T-helper 2 cell (primary cell): ENCODE measurements at places on chromosomes 6 and 20.

DNA sequence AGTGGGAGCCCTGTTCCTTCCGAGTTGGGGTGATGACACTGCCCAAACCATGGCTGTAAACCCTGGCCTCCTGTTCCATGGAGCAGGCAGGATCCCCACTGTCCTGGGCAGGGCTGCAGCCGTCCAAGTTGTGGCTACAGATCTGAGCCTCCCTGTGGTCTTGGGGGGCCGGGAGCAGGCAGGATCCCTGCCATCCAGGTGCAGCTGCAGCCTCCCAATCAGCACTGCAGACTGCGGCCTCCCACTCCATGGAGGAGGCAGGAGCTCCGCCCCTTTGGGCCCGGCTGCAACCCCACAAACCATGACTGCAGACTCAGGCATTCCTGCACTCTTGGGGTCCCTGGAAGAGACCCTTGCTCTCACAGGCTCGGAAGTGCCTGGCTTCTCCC is 872.1 kb upstream of the GJE1 start:
- DNase-seq = no peak

DNA sequence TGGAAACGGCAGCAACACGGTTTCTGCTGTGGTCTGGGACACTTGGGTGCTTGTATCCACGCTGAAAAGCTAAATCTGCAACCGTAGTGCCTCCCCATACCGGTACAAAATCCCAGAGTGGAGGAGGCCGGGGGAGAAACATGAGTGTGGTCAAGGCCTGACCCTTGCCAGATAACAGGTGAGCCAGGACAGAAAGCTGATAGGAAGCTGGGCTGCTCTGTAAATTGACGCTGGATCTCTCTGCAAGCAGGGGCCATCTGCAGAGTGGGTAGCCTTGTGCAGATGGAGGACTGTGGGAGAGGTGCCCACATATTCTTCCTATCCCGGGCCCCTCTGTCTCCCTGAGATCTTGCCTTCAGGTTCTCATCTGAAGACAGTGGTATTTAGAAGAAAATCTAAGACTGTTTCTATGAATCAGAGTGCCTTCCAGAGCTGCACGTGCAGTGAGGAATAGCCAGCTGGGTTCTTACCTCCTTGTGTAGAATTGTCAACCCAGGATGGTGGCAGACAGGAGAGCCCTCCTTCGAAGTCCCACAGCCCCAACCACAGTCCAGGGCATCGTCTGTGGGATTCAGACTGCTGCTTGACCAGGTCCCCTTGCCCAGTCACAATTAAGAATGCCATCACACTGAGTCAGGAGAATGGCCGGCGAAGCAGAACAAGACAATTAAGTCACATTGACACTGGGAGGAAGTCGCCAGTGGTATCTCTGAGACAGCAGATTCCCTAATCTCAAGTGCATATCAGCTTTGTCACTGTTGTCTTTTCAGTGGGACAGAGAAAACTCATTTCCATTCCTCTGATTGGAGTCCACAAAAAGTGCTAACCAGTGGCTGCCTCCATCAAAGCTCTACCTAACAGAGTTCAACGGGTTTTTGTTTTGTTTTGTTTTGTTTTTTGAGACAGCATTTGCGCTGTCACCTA is 100.0 kb upstream of the RIPOR2 start:
- no peak for DNase-seq

- no peak for DNase-seq
Observed at GRCh38 chr6:110430236-110430635, 14.9 kb upstream of the DDO start.

DNA sequence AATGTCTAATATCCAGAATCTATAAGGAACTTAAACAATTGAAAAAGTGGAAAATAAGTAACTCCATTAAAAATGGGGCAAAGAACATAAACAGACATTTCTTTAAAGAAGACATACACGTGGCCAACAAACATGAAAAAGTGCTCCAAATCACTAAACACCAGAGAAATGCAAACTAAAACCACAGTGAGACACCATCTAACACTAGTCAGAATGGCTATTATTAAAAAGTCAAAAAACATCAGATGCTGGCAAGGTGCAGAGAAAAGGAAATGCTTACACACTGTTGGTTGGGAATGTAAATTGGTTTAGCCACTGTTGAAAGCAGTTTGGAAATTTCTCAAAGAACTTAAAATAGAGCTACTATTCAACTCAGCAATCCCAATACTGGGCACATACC is 169.2 kb upstream of the MANEA start:
- DNase-seq = no peak

DNA sequence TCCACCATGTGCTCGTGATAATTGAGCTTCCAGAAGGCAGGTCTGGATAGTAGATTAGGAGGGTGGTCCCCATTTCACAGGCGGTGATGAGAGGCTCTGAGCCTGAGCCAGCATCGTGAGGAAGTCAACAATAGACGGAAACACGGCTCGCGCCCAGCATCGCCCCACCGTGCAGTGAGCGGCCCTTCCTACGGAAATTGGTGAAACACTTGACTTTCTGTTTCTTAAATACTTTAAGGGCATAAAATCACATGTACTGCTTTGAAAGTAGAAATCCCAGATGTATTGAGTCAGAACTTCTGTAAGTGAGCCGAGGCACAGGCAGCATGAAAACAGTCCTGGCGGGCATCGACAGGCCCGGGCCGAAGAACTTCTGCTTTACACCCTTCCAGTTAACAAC is 4.3 kb upstream of the KIF25 start:
- no peak for DNase-seq

GRCh38 chr6:73560182-73560732 is 39.4 kb upstream of the EEF1A1 start:
- no peak for DNase-seq

DNA sequence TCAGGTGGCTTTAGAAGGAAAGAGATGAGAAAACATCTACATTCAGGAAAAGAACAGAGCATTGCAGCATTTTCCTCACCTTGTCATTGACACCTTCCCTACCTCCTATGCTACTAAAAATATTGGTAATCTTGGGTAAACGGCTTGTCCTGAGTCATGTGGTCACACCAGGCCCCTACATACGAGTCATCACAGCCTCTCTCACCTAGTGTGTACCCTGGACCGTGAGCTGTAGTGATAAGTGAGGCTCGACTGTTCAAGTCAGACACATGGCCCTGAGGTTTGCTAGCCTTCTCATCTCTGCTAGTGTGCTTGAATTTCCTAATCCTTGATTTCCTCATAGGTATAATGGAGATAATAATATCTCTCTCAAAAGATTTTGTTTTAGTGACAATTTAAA is 29.6 kb upstream of the TMEM244 start:
- DNase-seq = no peak

DNA sequence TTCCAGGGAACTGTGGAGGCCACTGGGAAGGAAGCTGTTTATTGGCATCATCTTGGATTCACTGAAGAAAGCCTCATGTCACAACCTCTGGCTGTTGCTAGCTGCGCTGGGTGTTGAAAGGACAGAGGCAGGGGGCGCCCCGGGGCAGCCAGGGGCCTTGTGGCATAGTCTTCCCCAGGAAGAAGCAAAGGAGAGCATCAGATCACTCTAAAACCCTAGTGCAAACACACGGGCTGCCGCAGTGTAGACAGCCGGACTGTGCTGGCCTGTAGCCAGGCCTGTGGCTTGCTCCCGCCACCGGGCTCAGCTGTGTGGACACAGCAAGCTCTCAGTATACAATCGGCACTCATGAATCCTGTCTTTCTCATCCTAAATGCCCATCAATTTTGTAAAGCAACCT is 23.8 kb upstream of the SMOC2 start:
- DNase-seq = no peak

GRCh38 chr6:147037881-147038280 is 166.3 kb upstream of the STXBP5 start:
- DNase-seq = no peak

DNA sequence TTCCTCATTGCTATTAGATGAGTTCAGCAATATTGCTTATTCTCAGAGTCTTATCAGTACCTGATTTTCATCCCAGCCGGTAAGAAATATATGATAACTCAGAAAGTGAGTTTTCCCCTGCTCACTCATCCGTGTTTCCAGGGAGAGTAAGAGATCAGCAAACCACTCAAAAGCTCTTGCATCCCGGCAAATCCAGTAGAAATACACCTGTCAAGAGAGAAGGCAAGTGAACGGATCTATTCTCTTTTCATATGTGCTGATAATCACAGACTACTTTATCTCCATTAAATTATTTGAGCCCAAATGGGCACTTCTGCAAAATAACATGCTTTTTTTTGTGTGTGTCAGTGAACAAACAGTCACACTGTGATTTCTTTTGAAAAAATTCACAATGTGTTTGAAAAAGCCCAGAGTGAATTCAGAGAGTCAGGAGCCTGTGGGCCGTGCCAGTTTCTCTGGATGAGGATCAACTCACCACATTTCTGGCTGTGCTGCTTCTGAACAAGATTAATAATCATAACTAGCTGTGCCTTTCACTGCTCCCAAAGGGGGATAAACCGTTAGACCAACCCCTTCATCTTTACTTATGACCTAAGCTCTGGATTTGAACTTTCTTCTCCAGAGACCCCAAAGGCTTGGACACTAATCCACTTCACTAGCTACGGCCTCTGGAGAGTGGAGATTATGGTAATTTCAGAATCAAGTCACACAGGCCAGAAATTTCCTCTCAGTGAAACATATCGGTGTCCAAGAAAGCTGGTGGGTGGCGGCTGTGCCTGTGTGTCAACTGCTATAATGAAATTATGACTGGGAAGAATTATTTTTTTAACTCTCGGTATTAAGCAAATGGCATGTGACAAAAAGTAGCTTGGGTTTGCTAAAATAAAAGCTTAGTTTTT is 44.2 kb downstream of the NOX3 start:
- DNase-seq = no peak

GRCh38 chr20:1291191-1291741 is 25.2 kb downstream of the SNPH start:
- DNase-seq = no peak

- DNase-seq = no peak
Observed at GRCh38 chr20:1001116-1001515, 995 bp downstream of the RSPO4 start.

DNA sequence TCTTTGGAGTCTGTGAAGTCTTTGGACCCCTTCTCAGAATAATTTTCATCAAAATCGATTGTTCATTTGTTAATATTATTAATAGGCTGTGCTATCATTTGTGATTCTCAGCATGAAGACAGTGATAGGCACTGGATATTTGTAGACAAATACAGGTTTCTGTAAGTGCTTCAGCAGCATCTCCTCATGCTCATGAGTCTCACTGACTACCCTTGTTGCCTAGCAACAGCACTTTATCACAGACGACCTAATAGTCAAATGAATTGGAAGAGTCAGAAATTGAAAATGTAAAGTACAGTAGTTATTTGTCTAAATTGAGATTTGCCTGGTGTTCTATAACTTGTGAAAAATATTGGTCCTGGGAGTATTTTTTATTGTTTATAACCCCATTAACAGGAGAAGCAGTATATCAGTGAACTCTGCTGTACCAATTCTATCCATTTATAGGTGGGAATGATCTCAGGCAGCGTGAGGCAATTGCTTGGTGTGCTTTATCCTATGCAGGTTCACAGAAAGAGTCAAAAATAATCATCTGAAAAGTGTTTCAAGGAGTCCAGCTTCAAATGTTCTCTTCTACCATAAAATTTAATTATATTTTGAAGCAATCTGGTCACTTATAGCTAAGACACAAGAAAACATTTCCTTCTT is 684.6 kb downstream of the RFPL4B start:
- no peak for DNase-seq

GRCh38 chr6:35391240-35391968 is 49.0 kb downstream of the PPARD start:
- DNase-seq = no peak

DNA sequence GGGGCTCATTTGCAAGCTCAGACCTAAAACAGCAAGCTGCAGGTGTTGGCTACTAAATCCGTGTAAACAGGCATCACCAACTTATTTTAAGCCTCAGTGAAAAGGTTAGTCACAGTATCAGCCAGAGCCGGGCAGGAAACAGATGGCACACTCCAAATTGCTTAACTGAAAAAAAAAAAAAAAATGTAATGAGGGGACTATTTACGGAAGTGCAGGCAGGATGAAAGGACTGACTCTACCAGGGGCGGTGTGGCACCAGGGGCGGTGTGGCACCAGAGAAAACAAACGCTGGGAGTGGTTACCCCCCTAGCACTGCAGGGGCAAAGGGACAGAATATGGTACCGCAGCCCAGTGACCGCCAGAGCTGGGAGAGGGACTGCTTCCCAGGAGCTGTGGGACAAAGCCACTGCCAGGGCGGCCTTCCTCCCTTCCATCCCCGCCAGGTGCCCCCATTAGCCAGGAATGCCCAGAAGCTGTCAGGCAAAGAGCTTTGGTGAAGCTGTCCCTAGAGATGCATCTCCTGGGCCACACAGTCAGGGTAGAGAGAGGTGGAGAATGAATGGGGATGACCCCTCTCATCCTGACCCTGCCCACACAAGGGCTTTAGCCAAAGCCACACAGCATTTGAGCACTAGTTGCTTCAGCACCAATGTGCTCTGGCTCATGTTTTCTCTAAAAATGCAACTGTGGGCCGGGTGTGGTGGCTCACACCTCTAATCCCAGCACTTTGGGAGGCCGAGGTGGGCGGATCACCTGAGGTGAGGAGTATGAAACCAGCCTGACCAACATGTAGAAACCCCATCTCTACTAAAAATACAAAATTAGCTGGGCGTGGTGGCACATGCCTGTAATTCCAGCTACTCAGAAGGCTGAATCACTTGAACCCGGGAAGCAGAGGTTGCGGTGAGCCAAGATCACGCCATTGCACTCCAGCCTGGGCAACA is 39.6 kb upstream of the GFOD1 start:
- DNase-seq = no peak

- DNase-seq = no peak
Observed at GRCh38 chr6:34053721-34054120, 92.2 kb downstream of the GRM4 start.

DNA sequence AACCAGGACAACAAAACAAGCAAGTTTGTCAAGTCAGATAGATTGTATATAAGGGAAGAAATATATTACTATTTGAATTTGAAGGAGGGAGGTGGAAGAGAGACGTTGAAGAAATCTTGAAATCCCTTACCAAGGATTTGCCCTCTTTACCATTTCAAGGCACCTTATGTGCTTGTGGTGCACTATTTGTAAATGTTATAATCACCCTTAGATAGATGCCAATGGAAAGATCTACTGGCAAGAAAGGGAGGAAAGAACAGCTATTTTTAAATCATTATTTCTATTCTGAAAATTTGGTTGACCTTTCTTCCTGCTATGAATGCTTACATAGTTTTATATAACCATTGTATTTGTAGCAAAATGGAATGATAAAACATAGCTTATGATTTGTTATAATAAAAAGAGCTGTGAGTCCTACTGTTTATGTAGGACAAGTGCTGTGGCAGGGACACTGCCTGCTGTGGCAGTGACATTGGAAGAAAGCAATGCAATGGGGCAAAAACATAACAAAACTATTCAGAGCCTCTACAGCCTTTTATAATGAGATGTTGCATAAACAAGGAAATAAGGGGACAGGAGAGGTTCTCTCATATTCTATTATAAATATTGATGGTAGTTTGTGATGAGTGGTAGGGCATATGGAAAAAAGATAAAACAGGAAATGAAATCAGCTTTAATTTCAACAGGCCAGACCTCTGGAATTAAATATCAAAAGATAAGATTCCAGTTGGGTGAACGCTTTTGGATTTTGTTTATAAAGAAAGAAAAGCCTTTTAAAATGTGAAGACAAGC is 1145.2 kb upstream of the GJE1 start:
- no peak for DNase-seq

- DNase-seq = no peak
Observed at GRCh38 chr6:116616737-116617053, 416 bp downstream of the RSPH4A start.
